ENCODE measurements at places on chromosomes 13 and 19.

GRCh38 chr13:111217641-111218040 lies 102.5 kb downstream of the ARHGEF7 start:
- no peak for DNase-seq

DNA sequence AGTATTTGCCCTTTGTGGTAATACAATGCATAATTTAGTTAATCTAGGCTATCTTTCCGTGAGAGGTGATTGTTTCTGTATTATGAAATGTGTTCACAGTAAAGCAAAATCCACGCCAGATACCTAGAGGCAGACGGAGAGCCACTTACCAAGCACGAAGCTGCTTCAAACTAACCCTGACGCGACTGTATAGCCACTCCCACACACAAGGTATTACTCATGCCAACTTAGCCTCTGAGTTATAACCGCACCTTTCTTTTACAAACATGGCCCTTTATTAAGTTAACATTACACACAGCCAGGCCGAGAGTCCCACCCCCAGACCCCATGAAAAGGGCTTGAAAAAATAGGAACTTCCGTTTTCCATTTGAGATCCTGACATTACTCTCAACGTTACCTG lies 185.7 kb downstream of the ABCC4 start:
- DNase-seq = no peak

DNA sequence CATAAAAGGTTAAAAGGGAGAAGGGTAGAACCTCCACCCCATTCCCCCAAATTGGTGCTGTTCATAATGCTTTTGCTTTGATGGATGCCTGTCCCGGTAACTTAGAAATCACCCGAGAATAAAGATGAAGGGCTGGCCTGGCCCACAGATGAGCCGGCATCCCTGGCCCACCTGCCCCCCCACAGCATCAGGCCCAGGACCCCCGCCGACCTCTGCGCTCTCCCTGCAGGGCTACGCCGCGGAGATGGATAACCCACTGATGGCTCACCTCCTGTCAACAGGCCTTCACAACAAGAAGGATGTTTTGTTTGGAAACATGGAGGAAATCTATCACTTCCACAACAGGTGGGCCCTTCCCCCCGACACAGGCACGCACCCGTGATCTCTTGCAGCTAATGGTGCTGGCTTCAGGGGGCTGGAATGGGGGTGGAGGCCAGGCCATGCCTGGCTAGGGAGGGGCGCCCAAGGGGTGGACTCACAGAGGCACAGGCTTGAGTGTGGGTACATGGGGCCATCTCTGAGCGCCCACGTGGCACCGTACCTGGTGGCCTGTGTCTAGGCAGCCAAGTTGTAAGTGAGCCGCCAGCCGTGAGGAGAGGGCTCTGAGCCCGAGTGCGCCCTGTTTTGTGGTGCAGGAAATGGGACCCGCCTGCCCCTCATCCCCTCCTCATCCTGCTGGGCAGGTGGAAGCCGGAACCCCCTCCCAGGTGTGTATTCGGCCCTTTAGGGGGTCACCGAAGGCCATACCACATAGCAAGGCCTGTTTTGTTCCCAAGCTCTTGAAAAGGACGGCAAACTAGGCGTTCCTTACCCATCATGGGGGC lies 23.2 kb upstream of the F7 start:
- DNase-seq = no peak

GRCh38 chr13:69319656-69320055 lies 788.0 kb upstream of the ATXN8OS start:
- DNase-seq = no peak

DNA sequence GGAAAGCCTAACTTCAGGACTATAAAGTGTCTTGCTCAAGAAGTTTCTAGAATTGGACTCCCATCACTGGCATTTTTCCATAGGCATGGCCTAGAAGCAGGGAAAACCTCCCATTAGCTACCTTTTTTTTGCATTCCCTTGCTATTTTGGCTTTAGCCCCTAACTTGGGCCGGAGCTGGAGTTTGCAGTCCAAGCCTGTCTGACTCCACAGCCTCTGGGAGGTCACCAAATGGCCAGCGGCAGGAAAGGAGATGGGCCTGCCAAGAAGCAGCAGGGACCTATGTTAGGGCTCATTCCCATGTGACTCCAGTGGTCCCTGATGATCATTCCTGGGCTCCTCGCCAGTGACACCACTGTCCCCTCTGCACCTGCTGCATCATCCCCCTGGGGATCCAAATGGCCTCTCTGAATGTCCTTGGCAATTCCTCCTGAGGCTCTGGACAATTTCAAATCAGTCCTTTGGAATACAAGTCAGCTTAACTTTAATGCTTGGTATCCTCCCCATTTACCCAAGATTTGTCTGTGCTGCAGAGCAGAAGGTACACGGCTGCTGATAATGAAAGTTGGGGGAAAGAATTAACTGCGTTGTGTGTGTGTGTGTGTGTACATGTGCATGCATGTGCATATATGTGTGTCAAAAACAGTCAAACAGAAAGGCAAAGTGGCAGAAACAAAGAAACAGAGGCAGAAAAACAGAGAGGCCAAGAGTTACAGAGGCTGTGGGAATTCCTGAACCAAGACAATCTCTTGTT lies 69.8 kb upstream of the SERP2 start:
- no peak for DNase-seq

DNA sequence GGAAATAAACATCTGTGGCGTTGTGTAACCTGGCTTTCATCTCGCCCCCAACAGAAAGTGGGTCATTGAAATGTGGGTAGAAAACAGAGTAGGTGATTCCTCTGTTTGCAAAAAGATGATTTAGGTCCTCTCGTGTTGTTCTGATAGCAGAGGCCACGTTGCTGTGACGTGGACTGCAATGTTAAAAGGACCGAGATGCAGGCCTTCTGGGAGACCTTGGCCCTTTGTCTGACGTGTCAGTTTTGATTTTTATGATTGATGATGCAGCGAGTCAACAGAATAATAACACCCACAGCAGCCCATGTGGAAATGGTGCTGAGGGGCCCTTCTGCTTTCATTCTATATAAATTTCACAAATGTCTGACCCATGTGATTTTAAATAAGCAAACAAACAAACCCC lies 68.9 kb downstream of the FGF9 start:
- no peak for DNase-seq

DNA sequence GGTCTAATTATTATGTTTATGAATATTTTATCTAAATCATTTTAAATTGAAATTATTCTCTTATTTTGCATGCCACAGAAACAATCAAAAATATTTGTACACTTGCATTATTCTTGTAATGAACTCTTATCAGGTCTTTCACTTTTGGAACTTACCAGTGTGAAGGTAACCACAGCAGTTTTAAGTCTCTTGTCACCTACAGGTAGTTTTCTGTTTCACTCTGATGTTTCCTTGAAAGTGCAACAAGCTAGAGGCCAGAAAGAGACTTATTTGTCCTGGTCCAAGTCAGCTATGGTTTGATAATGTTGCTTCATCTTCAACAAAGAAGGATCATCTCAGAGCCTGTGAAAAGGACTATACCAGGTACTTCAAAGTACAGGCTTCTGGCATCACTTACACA lies 133.4 kb upstream of the NBEA start:
- no peak for DNase-seq

DNA sequence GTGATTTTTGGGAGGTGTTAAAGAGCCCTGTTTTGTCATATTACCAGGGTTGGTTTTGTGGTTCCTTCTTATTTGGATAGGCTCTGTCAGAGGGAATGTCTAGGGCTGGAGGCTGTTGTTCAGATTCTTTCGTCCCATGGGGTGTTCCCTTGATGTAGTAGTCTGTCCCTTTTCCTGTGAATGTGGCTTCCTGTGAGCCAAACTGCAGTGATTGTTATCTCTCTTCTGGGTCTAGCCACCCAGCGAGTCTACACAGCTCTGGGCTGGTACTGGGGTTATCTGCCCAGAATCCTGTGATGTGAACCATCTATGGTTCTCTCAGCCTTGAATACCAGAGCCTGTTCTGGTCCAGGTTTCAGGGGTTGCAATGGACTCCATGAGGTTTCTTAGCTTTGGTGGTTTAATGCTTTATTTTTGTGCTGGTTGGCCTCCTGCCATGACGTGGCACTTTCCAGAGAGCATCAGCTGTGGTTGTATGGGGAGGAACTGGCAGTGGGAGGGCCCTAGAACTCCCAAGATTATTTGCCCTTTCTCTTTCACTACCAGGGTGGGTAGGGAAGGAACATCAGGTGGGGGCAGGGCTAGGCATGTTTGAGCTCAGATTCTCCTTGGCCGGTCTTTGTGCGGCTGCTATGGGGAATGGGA lies 78.8 kb downstream of the SPRY2 start:
- no peak for DNase-seq

- no peak for DNase-seq
These were observed at the start of gene TRPC4 for GRCh38 chr13:37869756-37870488. Gene TRPC4 (minus strand): TSS chr13:37869772. CDS start chr13:37783333, 86,439 bp downstream.

- no peak for DNase-seq
These were observed 14.7 kb downstream of the ATP11A start for GRCh38 chr13:112704308-112705145.
